ENCODE measurements at places on chromosomes 12 and 14.

- no peak for DNase-seq
Observed at GRCh38 chr12:55636116-55636655, 506 bp upstream of the OR10P1 start.

- DNase-seq: no peak
Observed at GRCh38 chr12:121114019-121114639, 18.5 kb upstream of the P2RX7 start.

DNA sequence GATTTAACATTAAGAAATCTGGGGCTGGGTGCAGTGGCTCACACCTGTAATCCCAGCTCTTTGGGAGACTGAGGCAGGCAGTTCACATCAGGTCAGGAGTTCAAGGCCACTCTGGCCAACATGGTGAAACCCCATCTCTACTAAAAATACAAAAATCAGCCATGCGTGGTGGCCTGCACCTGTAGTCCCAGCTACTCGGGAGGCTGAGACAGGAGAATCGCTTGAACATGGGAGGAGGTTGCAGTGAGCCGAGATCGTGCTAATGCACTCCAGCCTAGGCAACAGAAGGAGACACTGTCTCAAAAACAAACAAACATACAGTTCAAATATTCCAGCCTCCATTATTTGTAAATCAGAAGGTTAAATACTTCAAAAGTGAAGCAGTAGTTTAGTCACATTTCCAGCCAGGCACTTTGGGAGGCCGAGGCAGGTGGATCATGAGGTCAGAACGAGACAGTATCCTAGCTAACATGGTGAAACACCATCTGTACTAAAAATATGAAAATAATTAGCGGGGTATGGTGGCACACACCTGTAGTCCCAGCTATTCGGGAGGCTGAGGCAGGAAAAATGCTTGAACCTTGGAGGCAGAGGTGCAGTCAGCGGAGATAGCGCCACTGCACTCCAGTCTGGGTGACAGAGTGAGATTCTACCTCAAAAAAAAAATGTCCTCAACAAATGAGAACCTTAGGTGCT, 30.3 kb downstream of the HNRNPC start:
- DNase-seq: no peak

GRCh38 chr12:128286970-128287369, 20.0 kb downstream of the TMEM132C start:
- DNase-seq: no peak

GRCh38 chr12:101772012-101772775, 32.9 kb upstream of the SYCP3 start:
- DNase-seq: no peak
